Fibroblast of upper back skin (primary cell): ENCODE measurements at places on chromosomes 7 and 10.
A peak's percentile ranks its signal among the peaks of the same experiment; 100 is the strongest.

DNA sequence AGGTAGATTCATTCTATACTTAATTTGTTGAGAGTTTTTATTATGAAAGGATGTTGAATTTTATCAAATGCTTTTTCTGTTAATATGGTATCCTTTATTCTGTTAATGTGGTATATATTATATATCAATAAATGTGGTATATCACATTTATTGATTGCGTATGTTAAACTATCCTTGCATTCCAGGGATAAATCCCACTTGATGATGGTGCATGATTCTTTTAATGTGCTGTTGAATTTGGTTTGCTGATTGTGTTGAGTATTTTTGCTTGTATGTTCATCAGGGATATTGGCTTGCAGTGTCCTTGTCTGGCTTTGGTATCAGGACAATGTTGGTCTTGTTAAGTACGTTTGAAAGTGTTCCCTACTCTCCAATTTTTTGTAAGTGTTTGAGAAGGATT is 11.9 kb downstream of the LRMDA start:
- DNase-seq, result no peak

DNA sequence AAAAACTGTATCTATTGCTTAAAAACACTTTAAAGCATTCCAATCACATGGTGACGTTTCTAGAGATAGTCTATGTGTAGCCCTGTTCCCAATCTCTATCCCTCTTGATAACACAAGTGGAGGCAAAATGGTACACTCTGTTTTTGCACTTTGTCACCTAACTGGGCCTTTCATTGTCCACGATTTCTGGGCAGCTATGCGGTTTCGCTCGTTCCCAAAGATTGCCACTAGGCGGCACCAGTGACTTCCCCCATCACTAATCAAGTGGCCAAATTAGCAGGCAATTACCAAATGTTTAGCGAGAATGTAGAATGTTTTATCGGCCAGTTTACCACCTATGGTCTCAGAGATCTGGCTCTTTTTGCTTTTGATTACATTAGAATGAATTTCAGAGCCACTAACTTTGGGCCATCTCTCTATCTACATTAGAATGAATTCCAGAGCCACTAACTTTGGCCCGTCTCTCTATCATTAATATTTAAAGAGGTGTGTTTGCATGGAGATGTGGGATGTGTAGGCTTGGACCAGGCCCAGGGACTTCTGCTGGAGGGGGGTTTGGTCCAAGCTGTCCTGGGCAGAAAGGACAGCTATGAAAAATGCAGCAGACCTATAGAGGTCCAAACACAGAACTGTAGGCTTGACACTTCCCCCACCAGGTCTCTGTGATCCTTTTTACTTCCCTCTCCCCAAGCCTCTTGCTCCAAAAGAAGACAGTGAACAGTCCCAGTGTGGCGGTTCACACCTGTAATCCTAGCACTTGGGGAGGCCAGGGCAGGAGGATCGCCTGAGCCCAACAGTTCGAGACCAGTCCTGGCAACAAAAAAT is 90.1 kb downstream of the EPC1 start:
- peak; percentile 37 for DNase-seq

- DNase-seq, result no peak
Measured at GRCh38 chr7:116876664-116877442, 14.5 kb downstream of the CAPZA2 start.

DNA sequence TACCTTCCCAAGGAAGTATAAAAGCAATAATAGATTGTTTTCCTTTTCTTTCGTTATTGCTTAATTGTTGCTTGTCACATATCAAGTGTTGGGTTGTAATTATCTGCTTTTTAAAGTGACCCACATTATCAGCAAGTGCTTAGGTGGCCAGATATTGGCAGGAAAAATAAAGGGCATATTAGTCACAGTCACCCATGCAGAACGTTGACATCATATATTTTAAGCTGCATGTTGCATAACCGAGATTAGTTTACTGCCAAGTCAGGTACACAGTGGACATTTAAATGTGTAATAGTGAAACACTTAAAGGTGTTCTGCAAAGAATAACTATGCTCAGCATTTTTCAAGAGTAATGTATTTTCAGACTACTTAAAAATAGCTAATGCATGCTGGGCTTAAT is 11.4 kb downstream of the NEBL start:
- no peak for DNase-seq

DNA sequence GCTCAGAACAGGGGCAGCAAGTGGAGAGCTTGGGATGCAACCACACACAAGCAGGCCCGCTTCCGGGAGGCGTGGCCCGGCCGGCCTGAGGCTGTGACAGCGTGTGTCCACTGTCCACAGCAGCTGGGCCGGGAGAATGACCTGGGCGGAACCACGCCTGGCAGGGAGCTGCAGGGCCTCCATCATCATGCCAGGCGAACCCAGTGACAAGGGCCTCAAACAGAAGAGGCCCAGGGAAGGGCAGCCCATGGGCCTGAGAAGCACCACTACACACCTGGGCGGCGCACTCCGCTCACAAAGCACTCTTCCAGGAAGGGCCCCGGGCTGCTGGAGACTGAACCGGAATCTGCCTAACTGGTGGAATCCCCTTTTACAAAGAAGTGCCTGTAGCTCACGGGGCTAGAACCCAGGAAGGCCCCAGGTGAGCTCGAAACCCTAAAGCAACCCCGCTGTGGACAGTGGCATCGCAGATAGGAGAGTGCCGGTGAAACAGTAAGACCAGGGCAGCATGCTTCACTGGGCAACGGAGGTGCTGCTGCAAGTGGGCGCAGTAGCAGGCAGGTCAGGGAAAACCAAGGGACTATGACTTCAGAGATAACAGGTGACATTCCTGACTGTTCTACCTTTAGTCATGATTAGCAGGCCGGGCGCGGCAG is 66.0 kb downstream of the MAD1L1 start:
- no peak for DNase-seq

DNA sequence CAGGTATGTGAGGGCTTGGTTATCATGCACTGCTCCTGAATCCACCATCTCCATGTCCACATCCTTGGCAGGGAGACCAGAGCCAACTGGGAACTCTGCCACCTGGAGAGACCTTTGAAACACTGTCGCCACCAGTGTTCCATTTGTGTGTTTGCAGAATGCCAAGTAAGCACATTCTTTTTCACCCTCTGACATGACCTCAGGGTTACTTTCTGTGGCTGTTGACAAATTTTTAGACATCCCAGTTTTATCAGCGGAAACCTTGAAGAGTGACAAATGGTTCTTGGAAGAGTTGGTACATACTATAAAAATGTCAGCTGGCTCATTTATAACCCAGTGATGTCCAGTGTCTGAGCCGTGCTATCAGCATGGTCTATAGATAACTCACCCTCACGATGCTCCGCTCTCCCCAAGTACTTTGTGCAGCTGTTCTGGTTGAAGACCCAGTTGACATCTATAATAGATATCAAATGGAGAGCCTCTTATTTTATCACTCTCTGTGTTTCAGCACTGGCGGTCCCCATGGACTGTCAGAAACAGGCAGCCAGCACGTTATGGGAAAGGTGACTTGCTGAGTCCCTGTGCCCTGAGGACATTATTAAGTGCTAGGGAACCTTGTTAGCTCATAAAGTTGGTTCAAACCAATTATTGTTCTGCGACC is 563.1 kb upstream of the GALNT17 start:
- no peak for DNase-seq

GRCh38 chr7:93218997-93219827 is 7.1 kb downstream of the HEPACAM2 start:
- no peak for DNase-seq

- DNase-seq, result no peak
Measured at GRCh38 chr7:152925412-152926147, 166.0 kb downstream of the ACTR3B start.

- DNase-seq, result no peak
Measured at GRCh38 chr10:80079312-80079719, 851 bp downstream of the TMEM254 start.

GRCh38 chr7:69747144-69747543 is 148.9 kb downstream of the AUTS2 start:
- DNase-seq, result no peak

- no peak for DNase-seq
Measured at GRCh38 chr10:104831272-104831671, 190.2 kb downstream of the SORCS3 start.

DNA sequence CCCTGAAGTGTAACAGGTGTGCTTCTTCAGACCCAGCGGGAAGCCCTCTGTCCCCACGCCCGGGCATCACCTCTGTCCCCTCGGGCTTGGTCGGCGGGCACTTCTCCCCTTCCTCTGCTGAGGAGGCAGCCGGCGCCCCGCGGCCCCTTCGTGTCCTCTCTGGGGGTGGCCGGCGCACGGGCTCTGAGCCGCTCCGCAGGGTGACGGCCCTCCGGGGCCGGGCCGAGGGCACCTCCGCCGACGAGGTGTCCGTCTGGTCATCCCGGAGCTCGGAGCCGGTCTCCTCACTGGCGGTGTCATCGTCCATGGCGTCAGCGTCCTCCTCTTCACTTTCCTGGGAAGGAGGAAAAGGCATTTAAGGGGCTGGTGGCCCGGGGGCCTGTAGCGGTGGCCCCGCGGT is 239.0 kb downstream of the SFMBT2 start:
- no peak for DNase-seq

DNA sequence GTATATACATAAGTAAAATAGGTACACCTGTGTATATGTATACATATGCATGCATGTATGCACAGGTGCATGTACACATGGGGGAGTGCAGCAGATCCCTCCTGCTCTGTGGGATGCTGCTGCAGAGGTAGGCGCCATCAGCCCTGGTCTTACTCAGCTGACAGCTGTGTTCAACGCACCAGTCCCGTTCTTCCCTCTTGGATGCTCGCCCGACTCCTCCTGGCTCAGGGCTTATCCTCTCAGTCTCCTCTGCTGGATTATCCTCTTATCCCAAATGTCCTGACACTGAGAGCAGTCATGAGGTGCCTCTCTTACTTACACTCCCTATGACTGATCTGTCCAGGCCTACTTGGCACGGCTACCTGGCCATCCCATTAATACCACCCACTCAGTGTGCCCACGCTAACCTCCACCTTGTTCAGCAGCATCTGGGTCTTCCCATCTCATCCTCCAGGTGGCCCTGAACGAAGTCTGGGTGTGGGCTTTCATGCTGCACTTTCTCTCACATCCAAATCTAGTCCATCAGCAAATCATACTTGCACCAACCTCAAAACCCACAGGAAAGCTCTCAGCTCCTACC is 357.1 kb downstream of the TCERG1L start:
- DNase-seq, result no peak

GRCh38 chr7:26584987-26585665 is 279.3 kb downstream of the SKAP2 start:
- no peak for DNase-seq

GRCh38 chr7:69992938-69993337 is 394.7 kb downstream of the AUTS2 start:
- no peak for DNase-seq

GRCh38 chr7:74290553-74290950 is 1.3 kb downstream of the CLIP2 start:
- DNase-seq, result no peak

GRCh38 chr10:32348297-32349198 is 1.6 kb upstream of the EPC1 start:
- no peak for DNase-seq

- no peak for DNase-seq
Measured at GRCh38 chr7:17312641-17313040, 14.2 kb downstream of the AHR start.

DNA sequence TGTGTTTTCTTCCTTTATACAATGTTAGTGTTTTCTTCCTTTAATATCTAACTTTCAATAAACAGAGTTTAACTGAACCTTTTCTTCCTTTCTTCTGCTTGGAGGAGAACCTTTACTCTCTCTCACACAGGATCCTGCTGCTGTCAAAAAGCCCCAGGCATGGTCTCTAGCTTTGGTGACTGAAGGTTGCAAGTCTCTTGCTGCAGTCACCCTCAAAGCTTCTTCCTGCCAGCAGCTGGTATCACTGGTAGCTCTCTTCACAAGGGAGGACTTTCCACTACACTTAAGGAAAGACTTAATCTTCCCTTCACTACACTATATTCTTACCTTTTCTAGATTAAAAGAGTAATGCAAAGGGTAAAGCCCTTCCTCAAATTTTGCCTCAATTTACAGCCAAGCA is 153.4 kb downstream of the SGMS1 start:
- DNase-seq, result no peak

- DNase-seq, result no peak
Measured at GRCh38 chr7:121744877-121745276, 128.1 kb upstream of the PTPRZ1 start.

- peak; percentile 34 for DNase-seq
Measured at GRCh38 chr7:13282377-13282980, 595.0 kb downstream of the ARL4A start.

- DNase-seq, result no peak
Measured at GRCh38 chr7:1914321-1914720, 244.2 kb downstream of the ELFN1 start.

- no peak for DNase-seq
Measured at GRCh38 chr7:98354052-98354451, 46.8 kb downstream of the BAIAP2L1 start.

DNA sequence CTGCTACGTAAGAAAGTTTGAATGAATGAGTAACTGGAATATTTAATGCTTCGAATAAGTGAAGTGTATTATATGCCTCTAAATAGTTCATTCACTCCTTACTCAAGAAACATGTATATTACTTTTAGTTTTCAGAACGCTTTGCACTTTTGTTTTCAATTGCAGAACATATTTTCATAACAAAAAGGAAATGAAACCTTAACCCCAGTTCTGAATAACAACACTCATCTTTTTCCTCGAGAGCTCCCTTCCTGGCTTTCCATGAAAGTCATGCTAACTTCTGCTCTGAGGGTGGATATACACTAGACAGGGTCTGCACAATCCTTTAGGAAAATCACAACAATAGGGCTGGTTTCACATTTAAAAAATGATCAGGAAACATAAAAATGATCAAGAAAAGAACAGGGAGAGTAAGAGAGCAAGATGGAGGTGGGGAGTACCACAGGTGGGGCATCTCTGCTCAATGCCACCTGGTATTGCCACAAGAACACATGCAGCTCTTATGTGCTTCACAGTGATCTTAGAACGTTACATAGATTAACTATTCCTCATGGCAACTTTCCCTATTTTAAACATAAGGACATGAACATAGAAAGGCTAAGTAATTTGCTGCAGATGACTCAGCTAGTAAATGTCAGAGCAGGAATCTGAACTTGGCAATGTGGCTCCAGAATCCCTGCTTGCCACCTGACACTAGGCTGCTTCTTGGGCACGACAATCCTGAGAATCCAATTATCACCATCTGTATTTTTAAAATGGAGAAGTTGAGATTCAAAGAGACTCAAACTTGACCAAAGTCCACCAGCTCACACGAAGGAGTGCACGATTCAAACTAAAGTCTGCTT is 219.5 kb upstream of the AOAH start:
- no peak for DNase-seq

DNA sequence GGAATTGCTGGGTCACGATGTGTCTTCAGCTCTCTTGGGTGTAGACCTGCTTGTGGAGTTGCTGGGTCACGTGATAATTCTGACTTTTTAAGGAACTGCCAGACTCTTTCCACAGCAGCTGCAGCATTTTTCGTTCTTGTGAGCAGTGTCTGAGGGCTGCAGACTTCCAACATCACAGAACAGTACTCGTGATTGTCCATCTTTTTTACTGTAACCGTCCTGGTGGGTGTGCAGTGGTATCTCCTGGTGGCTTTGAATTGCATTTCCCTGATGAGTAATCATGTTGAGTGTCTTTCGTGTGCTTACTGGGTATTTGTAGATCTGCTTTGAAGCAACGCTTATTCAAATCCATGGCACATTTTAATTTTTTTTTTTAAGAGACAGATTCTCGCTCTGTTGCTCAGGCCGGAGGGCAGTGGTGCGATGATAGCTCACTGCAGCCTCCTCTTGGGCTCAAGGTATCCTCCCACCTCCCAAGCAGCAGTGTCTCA is 22.7 kb downstream of the INPP5A start:
- DNase-seq, result no peak

- no peak for DNase-seq
Measured at GRCh38 chr7:112757337-112757736, 32.9 kb downstream of the TMEM168 start.

- DNase-seq, result no peak
Measured at GRCh38 chr7:158646766-158647474, 57.7 kb downstream of the NCAPG2 start.
